ENCODE measurements at places on chromosomes 3 and 15.

DNA sequence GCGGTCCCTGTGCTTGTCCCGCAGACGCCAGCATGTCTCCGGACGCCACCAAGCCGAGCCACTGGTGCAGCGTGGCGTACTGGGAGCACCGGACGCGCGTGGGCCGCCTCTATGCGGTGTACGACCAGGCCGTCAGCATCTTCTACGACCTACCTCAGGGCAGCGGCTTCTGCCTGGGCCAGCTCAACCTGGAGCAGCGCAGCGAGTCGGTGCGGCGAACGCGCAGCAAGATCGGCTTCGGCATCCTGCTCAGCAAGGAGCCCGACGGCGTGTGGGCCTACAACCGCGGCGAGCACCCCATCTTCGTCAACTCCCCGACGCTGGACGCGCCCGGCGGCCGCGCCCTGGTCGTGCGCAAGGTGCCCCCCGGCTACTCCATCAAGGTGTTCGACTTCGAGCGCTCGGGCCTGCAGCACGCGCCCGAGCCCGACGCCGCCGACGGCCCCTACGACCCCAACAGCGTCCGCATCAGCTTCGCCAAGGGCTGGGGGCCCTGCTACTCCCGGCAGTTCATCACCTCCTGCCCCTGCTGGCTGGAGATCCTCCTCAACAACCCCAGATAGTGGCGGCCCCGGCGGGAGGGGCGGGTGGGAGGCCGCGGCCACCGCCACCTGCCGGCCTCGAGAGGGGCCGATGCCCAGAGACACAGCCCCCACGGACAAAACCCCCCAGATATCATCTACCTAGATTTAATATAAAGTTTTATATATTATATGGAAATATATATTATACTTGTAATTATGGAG, 79.1 kb downstream of the SMAD6 start:
- no peaks in the 10 kb centered on the region for H3K4me1 ChIP-seq
- DNase-seq, result no peak
- H3K36me3 ChIP-seq, result no peaks in the 10 kb centered on the region
- no peak overlapping the region for H3K27ac ChIP-seq
- no peaks in the 10 kb centered on the region for H3K27me3 ChIP-seq
- no peak overlapping the region for H3K4me3 ChIP-seq

DNA sequence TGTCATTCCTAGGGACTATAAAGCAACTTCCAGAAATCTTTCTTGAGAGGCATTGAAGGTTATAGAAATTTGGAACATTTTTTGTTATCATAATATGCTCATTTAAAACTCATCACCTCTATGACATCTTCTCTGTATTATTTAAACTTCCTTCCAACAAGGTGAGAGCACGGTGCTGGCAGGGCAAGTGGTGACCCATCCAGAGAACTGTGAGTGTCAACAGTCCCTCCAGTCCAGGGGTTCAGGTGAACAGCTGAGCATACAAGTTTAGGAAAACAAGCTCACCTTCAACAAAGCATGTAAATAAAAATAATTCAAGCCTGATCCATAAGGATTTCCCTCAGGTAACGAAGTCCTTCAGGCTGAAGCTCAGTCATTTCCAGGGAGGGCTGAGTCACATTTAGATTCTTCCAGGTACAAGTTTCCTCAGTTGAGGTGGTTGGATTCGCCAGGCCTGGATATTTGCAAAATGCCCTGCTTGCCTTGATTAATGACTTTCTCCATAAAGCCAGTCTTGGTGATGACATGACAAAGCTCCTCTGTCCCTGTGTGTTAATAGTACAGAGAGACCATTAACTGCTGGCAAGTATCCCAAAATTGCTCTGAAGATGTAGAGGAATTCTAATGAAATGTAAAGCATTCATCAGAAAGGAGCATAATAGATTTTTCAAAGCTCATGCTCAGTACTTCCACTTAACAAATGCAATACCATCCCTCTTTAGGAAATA, 263.6 kb upstream of the GADL1 start:
- H3K27ac ChIP-seq, result no peak overlapping the region
- peaks cover 10% of the 10 kb centered on the region for H3K4me1 ChIP-seq
- H3K4me3 ChIP-seq, result no peak overlapping the region
- H3K36me3 ChIP-seq, result no peaks in the 10 kb centered on the region

DNA sequence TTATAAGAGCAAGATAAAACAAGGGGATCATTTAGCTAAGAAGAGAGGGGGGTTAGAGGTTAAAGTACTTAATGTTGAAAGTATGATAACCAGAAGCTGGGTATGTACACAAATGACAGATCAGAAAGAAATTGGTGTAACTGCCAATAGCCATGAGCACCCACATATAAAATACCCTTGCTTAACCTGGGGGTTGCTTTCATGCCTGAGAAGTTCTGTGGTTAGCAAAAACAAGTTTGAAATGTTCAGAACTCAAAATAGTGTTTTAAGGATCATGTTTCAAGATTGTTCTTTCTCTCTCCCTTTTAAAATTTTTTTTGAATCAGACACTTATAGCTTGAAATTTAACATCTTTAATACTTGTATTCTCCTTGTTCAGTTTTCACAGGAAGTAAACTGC, 321.4 kb upstream of the GBE1 start:
- H3K4me3 ChIP-seq, result no peak overlapping the region
- no peaks in the 10 kb centered on the region for H3K4me1 ChIP-seq
- H3K36me3 ChIP-seq, result no peaks in the 10 kb centered on the region
- no peaks in the 10 kb centered on the region for H3K27me3 ChIP-seq

- H3K36me3 ChIP-seq, result no peaks in the 10 kb centered on the region
- H3K4me3 ChIP-seq, result no peak overlapping the region
- no peak for DNase-seq
- peaks cover 2% of the 10 kb centered on the region for H3K27me3 ChIP-seq
- no peak overlapping the region for H3K27ac ChIP-seq
Measured at GRCh38 chr15:68268405-68268804, 9.1 kb upstream of the FEM1B start.

- no peak for DNase-seq
- H3K27me3 ChIP-seq, result no peaks in the 10 kb centered on the region
- H3K4me1 ChIP-seq, result peaks cover 22% of the 10 kb centered on the region
Measured at GRCh38 chr3:107662586-107662985, 139.8 kb downstream of the BBX start.

GRCh38 chr3:46915297-46915822, 37.8 kb downstream of the PTH1R start:
- H3K4me3 ChIP-seq, result no peak overlapping the region
- H3K27ac ChIP-seq, result peak overlapping the region; percentile 40
- peaks cover 39% of the 10 kb centered on the region for H3K36me3 ChIP-seq
- no peaks in the 10 kb centered on the region for H3K27me3 ChIP-seq
- H3K4me1 ChIP-seq, result peaks cover 29% of the 10 kb centered on the region

DNA sequence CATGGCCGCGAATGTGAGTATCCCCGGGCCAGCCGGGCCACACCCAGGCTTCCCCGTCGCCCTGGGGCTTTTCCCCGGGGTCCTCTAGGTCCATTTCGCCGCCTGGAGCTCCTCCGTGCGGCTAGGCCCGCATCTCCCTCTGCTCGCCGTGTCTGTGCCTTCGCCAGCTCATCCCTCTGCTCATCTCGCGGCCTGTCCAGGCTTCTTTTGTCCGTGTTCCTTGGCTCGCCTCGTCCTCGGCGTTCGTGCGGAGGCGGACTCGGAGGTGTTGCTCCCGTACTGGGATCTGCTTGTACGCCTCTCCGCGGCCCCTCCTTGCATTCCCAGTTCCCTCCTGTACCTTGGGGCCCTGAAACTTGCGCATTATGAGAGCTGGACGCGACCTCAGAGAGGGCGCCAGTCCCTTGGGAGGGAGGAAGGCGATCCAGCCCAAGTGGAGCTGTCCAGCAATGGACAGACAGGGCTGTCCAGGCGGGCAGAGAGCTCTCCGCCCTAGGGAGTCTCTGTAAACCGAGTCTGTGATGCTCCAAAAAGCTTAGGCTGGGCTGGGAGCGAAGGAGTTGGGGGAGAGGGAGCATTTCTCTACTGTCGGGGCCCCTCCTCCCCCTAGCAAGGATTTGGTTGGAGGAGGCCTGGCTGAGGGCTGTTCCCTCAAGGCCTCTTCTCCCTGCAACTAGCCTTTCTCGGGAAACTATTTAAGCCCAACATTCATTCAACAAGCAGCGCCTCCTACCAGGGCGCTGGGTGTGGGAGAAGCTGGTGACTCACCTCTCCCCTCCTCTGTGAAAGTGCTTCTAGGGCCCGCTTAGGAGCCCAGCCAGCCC, 553 bp downstream of the TMEM43 start:
- peaks cover 53% of the 10 kb centered on the region for H3K36me3 ChIP-seq
- H3K27me3 ChIP-seq, result no peaks in the 10 kb centered on the region
- H3K27ac ChIP-seq, result peak overlapping the region; percentile 93

GRCh38 chr3:181936774-181937173, 225.0 kb downstream of the SOX2 start:
- no peak overlapping the region for H3K27ac ChIP-seq
- DNase-seq, result no peak
- H3K4me1 ChIP-seq, result no peaks in the 10 kb centered on the region
- H3K36me3 ChIP-seq, result no peaks in the 10 kb centered on the region
- H3K4me3 ChIP-seq, result no peak overlapping the region

- H3K27me3 ChIP-seq, result no peaks in the 10 kb centered on the region
- H3K36me3 ChIP-seq, result peaks cover 15% of the 10 kb centered on the region
- H3K4me1 ChIP-seq, result peaks cover 53% of the 10 kb centered on the region
- H3K4me3 ChIP-seq, result peak overlapping the region; percentile 93
Measured at GRCh38 chr15:40565333-40566238, 744 bp upstream of the CCDC32 start.

GRCh38 chr3:182683858-182684257, 109.4 kb upstream of the ATP11B start:
- H3K4me3 ChIP-seq, result no peak overlapping the region
- H3K36me3 ChIP-seq, result no peaks in the 10 kb centered on the region
- no peak overlapping the region for H3K27ac ChIP-seq
- peaks cover 6% of the 10 kb centered on the region for H3K4me1 ChIP-seq

- no peak for DNase-seq
- peaks cover 1% of the 10 kb centered on the region for H3K27me3 ChIP-seq
- H3K27ac ChIP-seq, result no peak overlapping the region
Measured at GRCh38 chr3:182568876-182569275, 224.4 kb upstream of the ATP11B start.

DNA sequence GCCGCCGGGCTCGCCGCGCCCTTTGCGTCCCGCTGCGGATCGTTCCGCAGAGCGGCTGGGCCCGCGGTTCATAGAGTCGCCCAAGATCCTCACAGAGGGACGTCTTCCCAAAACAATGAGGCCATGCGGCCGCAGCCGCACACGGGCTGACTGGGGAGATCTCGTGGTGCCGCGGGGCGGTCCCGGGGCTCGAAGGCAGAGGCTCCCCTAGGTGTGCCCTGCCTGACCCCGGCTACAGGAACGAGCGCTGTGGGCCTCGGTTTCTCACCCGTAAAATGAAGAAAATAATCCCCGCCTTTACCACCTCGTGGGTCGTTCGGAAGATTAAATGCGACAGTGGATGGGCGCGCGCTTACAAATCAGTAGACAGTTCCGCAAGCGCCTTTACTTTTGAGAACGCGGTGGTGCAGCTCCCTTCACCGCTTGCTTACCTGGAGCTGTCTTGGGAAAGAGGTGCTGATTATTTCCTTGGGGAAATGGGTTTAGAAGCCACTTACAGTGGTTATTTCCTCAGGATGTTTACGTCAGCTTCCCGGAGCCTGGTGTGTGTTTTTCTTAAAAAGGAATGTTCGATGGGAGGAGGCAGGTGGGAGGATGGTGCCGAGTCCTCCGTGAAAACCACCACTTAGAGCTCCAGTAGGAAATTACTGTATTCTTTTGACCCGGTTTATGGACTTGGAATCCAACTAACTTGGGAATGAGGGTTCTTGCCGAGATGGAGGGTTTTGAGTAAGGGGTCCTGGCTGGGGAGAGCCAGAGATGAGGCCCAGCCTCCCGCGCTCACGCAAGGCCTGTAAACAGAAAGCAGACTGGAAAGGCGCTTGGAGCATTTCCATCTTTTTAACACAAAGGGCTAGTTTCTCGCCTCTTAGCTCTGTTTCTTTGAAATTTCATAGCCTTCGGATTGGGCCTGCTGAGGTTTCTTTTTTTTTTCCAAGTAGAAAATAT, 1.9 kb upstream of the MEX3B start:
- peaks cover 17% of the 10 kb centered on the region for H3K4me1 ChIP-seq
- H3K4me3 ChIP-seq, result peak overlapping the region; percentile 71
- peak overlapping the region; percentile 27 for H3K27ac ChIP-seq
- H3K27me3 ChIP-seq, result peaks cover 35% of the 10 kb centered on the region

GRCh38 chr3:70264122-70264780, 48.2 kb downstream of the MDFIC2 start:
- no peak overlapping the region for H3K27ac ChIP-seq
- H3K4me3 ChIP-seq, result no peak overlapping the region
- no peaks in the 10 kb centered on the region for H3K36me3 ChIP-seq
- H3K27me3 ChIP-seq, result no peaks in the 10 kb centered on the region
- no peaks in the 10 kb centered on the region for H3K4me1 ChIP-seq
- DNase-seq, result no peak

GRCh38 chr3:36488077-36488789, 107.9 kb downstream of the STAC start:
- peaks cover 2% of the 10 kb centered on the region for H3K27me3 ChIP-seq
- H3K36me3 ChIP-seq, result no peaks in the 10 kb centered on the region
- no peak overlapping the region for H3K27ac ChIP-seq
- H3K4me1 ChIP-seq, result no peaks in the 10 kb centered on the region
- H3K4me3 ChIP-seq, result no peak overlapping the region

DNA sequence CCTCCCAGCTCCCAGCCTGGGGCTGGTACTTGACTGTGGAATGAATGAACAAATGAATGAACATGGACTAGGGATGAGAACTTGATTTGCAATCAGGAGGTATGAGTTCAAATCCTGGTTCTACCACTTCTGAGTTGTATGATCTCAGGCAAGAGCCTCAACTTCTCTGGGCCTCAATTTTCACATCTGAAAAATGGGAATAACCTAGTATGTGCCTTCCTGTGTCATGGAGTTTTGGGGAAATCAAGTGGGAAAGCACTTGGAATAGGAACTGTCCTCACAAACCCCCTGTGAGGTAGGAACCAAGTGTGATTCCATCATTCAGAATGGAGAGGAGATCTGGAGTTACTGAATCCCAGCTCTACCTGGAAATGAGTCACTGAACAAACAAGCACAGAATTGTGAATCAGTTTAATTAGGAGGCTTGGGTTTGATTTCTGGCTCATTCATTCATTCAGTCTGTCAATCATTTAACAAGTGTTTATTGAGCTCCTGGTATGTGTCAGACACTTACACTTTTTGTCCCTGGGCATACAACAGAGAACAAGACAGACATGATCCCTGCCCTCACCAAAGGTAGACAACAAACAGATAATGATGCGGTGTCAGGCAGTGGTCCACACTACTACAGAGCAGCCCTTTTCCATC, 29.7 kb downstream of the DNASE1L3 start:
- peaks cover 13% of the 10 kb centered on the region for H3K27me3 ChIP-seq
- no peaks in the 10 kb centered on the region for H3K36me3 ChIP-seq
- H3K4me1 ChIP-seq, result peaks cover 27% of the 10 kb centered on the region
- H3K4me3 ChIP-seq, result no peak overlapping the region

- no peak for DNase-seq
- no peak overlapping the region for H3K4me3 ChIP-seq
- no peak overlapping the region for H3K27ac ChIP-seq
- peaks cover 2% of the 10 kb centered on the region for H3K4me1 ChIP-seq
Measured at GRCh38 chr15:74185710-74186348, 12.3 kb downstream of the ISLR start.

DNA sequence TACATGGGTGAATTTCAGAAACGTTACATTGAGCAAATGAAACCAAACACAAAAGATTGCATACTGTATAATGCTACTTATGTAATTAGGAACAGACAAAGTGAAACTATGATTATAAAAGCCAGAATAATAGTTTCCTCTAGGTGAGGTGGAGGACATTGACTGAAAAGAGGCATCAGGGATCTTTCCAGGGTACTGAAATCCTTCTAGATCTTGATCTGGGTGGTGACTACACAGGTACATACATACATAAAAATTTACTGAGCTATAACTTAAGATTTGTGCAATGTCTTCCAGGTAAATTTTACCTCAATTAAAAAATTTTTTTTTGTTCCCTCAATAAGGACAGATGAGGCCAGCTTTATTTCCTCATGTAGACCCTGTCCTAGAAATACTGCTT, 665.6 kb upstream of the UBE2E2 start:
- H3K4me3 ChIP-seq, result no peak overlapping the region
- no peak overlapping the region for H3K27ac ChIP-seq
- no peaks in the 10 kb centered on the region for H3K4me1 ChIP-seq
- no peak for DNase-seq
- H3K36me3 ChIP-seq, result no peaks in the 10 kb centered on the region
